SJCRH30 (cell line): ENCODE measurements at places on chromosomes 6 and 20. TPM values are rescaled to one million over a fixed set of nuclear protein-coding genes. Genes with fewer than 3 reads are reported as not detected.

DNA sequence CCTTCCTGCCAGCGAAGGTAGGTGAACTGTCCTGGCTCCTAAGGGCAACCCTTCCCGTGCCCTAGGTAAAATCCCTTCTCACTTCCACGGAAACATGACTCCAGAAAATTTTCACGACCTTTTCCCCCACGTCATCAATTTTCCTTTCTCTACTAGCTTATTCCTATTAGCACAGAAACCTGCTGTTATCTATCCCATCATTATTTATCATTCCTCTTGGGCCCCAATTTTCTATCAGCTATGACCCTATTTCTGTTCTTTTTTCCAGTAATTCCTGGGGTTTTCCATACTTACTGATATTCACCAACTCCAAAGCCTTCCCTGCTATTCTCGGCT is 23.8 kb upstream of the GCM1 start:
- no peak for DNase-seq
- H3K36me3 ChIP-seq, result no peaks in the 10 kb centered on the region
- no peak overlapping the region for H3K27ac ChIP-seq
- H3K4me1 ChIP-seq, result no peaks in the 10 kb centered on the region

DNA sequence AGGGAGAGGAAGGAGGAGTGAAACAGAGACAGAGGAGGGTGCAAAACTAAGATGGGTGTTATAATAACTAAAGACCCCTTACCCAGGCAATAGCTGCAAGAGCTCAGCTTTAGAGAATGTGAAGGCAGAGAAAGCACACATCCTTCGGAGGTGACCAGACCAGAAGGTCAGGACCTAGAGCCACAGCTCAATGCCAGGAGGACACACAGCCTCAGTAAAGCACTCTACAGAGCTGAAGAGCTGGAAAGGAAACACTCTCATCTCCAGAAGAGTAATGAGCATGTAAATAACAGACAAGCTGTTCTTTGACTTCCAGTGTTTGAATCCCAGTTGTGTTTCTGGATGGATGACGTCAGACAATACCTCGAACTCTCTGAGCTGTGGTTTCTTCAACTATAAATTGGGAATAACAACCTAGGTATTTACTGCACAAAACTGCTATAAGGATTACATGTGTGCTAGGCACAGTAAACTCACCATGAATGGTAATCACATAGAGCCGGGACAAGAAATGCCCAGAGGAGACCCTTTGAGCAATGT is 63.2 kb downstream of the MAP3K5 start:
- H3K4me3 ChIP-seq, result no peak overlapping the region
- H3K27me3 ChIP-seq, result no peaks in the 10 kb centered on the region
- H3K27ac ChIP-seq, result no peak overlapping the region
- DNase-seq, result no peak

- no peak overlapping the region for H3K27ac ChIP-seq
- H3K4me3 ChIP-seq, result no peak overlapping the region
- peaks cover 4% of the 10 kb centered on the region for H3K4me1 ChIP-seq
- no peak for DNase-seq
- H3K27me3 ChIP-seq, result no peaks in the 10 kb centered on the region; the same call in 1 of the 2 replicates
Observed at GRCh38 chr6:37762806-37763205, 56.7 kb upstream of the ZFAND3 start.

GRCh38 chr6:41226752-41227151 is 1.4 kb upstream of the TREML4 start:
- DNase-seq, result no peak
- H3K4me1 ChIP-seq, result no peaks in the 10 kb centered on the region
- H3K27me3 ChIP-seq, result no peaks in the 10 kb centered on the region
- H3K36me3 ChIP-seq, result no peaks in the 10 kb centered on the region
- no peak overlapping the region for H3K27ac ChIP-seq

- DNase-seq, result no peak
- H3K4me3 ChIP-seq, result no peak overlapping the region
Observed at GRCh38 chr6:5090603-5091002, 5.5 kb downstream of the PPP1R3G start.

- no peak for DNase-seq
- H3K27me3 ChIP-seq, result no peaks in the 10 kb centered on the region
- no peaks in the 10 kb centered on the region for H3K4me1 ChIP-seq
Observed at GRCh38 chr20:20690676-20691476, 21.6 kb downstream of the RALGAPA2 start.

DNA sequence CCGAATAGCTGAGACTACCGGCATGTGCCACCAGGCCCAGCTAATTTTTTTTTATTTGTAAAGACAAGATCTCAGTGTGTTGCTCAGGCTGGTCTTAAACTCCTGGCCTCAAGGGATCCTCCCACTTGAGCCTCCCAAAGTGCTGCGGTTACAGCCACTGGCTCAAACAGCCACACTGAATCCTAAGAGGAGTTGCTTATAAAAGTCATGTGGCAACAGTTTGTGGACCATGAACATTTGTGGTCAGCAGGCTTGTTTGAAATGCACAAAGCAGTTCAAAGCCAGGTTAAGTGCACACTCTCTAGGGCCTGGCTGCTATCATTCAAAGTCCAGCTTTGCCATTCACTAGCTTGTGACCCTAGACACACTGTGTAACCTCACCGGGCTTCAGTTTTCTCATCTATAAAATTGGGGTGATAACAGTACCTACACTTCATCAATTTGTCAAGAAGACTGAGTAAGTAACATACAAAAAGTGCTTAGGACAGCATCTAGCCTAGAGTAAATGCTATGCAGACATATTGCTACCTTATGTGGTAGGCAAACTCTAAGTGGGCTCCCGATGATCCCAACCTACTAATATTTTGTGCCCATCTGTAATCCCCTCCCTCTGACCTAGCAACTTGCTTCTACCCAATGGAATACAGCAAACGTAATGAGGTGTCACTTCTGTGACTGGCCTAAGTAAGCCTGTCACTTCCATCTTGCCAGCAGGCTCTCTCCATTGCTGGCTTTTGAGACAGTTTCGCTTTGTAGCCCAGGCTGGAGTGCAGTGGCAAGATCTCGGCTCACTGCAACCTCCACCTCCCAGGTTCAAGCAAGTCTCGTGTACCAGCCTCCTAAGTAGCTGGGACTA is 122.9 kb downstream of the ZMYND8 start:
- H3K27me3 ChIP-seq, result no peaks in the 10 kb centered on the region
- DNase-seq, result no peak
- H3K36me3 ChIP-seq, result peaks cover 71% of the 10 kb centered on the region
- no peak overlapping the region for H3K27ac ChIP-seq
- peaks cover 4% of the 10 kb centered on the region; the same call in 1 of the 2 replicates for H3K4me1 ChIP-seq
- no peak overlapping the region for H3K4me3 ChIP-seq

GRCh38 chr6:40999569-40999968 is 39.5 kb downstream of the UNC5CL start:
- H3K36me3 ChIP-seq, result no peaks in the 10 kb centered on the region
- DNase-seq, result peak; percentile 25
- no peaks in the 10 kb centered on the region for H3K27me3 ChIP-seq
- H3K27ac ChIP-seq, result no peak overlapping the region
- H3K4me1 ChIP-seq, result peaks cover 15% of the 10 kb centered on the region

- H3K4me3 ChIP-seq, result no peak overlapping the region
- no peak overlapping the region for H3K27ac ChIP-seq
- H3K4me1 ChIP-seq, result peaks cover 11% of the 10 kb centered on the region
- DNase-seq, result no peak
- H3K27me3 ChIP-seq, result no peaks in the 10 kb centered on the region
Observed at GRCh38 chr20:40008177-40008576, 680.9 kb downstream of the MAFB start.

DNA sequence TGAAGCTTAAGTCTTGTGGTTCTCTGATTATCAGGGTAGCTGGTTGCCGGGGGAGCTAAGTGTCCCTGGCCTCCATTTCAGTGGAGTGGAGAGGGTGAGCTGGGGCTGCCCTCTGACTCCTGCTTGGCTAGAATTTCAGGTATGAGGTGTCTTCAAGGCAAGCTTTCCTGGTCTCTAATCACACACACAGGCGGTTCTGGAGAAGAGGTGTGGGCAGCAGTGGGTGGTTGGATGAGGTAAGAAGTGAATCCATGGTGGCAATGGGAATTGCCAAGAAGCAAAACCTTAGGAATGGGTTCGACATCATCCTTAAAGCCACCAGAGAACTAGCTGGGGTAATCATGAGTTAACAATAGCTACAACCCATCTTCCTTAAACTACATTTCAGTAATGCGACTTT is 157.6 kb downstream of the CARMIL1 start:
- no peaks in the 10 kb centered on the region for H3K4me1 ChIP-seq
- H3K36me3 ChIP-seq, result no peaks in the 10 kb centered on the region
- no peak overlapping the region for H3K27ac ChIP-seq
- H3K4me3 ChIP-seq, result no peak overlapping the region
- H3K27me3 ChIP-seq, result no peaks in the 10 kb centered on the region
- no peak for DNase-seq

- no peaks in the 10 kb centered on the region for H3K4me1 ChIP-seq
- no peak for DNase-seq
- H3K36me3 ChIP-seq, result no peaks in the 10 kb centered on the region
- no peak overlapping the region for H3K27ac ChIP-seq
- no peaks in the 10 kb centered on the region for H3K27me3 ChIP-seq
Observed at GRCh38 chr6:11245381-11246256, 13.2 kb upstream of the NEDD9 start.

DNA sequence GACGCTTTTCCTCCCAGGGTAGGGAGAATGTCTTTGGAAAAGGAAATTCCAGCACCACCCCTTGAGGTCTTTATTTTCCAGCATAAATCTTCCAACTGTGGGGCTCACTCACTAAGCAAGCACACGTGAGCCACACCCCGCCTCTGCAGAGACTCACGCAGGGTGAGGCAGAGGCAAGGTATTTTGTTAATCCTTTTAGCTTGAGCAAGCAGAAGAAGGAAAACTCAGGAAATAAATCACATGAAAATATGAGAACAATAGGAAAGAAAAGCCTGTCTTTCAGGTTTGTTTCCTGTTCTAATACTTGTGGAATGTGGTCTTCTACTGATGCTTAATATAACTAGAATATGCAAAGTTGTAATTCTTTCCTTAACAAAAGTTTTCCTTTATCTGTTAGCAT is 4.1 kb upstream of the PHACTR2 start:
- no peaks in the 10 kb centered on the region for H3K27me3 ChIP-seq
- no peaks in the 10 kb centered on the region for H3K36me3 ChIP-seq
- peak overlapping the region; percentile 5; the same call in 1 of the 2 replicates for H3K27ac ChIP-seq
- H3K4me3 ChIP-seq, result no peak overlapping the region
- H3K4me1 ChIP-seq, result peaks cover 44% of the 10 kb centered on the region
- peak; percentile 42 for DNase-seq

GRCh38 chr6:39073471-39074355 is 25.1 kb downstream of the GLP1R start:
- H3K4me1 ChIP-seq, result no peaks in the 10 kb centered on the region
- H3K27me3 ChIP-seq, result peaks cover 19% of the 10 kb centered on the region; the same call in 1 of the 2 replicates

DNA sequence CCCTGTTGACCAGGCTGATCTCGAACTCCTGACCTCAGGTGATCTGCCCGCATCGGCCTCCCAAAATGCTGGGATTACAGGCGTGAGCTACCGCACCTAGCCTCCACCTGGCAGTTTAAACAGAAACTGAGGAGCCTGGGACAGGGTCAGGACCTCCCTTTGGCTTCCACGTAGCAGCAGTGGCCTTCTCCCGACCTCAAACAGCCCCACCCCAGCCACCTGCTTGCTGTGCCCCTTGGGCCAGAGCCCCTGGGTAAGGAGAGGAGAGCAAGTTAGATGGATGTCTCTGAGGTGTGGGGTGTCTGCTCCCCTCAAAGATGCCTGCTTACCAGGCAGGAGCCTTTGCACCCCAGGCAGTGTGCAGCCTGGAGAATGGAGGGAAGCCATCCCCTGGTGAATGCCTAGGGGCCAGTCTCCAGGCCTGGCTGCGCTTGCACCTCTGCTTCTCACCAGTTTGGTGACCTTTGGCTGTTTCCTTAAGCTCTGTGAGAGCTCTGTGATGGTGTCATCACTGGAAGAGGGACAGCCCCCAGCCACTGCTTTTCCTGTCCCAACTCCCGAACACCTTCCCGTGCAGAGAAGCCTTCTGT is 42.1 kb upstream of the MDFI start:
- peaks cover 3% of the 10 kb centered on the region; the same call in 1 of the 2 replicates for H3K4me1 ChIP-seq
- H3K27me3 ChIP-seq, result no peaks in the 10 kb centered on the region
- H3K4me3 ChIP-seq, result no peak overlapping the region
- peaks cover 4% of the 10 kb centered on the region; the same call in 1 of the 2 replicates for H3K36me3 ChIP-seq
- no peak overlapping the region for H3K27ac ChIP-seq

FKBP1C gene
- total RNA-seq, result 0.45 and 1.1 TPM in 2 replicates

NCOA3 gene
- total RNA-seq, result 26.7 and 28.1 TPM in 2 replicates

PAX1 gene
- total RNA-seq, result not detected in 2 replicates

SOX12 gene
- 12.7 TPM in 2 replicates for total RNA-seq

PRPH2 gene
- total RNA-seq, result 1.9 and 2.1 TPM in 2 replicates

ZNF165 gene
- total RNA-seq, result 0.53 and 0.68 TPM in 2 replicates

DNPH1 gene
- total RNA-seq, result 23.8 and 31.4 TPM in 2 replicates

DDO gene
- 0.14 and 0.43 TPM in 2 replicates for total RNA-seq

ARMC2 gene
- 3.5 and 3.8 TPM in 2 replicates for total RNA-seq
